Cardiac muscle cell (in vitro differentiated cells and primary cell): ENCODE measurements at places on chromosomes 6 and 20. TPM values are rescaled to one million over a fixed set of nuclear protein-coding genes. Genes with fewer than 3 reads are reported as not detected.

- no peak for DNase-seq
These were observed 323.2 kb downstream of the LRFN2 start for GRCh38 chr6:40263970-40264369.

DNA sequence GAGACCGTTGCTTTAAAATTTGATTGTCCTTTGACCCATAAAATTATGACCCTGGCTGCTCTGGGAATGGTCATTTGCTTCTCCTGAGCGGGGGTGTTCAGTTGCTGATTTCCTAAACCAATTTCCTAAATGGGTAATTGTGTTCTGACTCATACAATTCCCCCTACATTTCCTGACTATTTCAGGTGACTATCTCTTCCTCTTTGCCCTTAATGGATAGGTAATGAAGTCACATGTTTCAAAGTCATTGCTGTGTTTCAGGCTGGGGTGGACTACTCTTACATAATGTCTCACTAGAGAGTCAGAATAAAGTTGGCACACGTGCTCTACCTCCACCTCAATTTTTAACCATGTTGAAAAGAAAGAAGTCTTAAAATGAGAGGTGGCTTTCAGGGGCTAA, 109.8 kb downstream of the DOK5 start:
- DNase-seq, result no peak

DNA sequence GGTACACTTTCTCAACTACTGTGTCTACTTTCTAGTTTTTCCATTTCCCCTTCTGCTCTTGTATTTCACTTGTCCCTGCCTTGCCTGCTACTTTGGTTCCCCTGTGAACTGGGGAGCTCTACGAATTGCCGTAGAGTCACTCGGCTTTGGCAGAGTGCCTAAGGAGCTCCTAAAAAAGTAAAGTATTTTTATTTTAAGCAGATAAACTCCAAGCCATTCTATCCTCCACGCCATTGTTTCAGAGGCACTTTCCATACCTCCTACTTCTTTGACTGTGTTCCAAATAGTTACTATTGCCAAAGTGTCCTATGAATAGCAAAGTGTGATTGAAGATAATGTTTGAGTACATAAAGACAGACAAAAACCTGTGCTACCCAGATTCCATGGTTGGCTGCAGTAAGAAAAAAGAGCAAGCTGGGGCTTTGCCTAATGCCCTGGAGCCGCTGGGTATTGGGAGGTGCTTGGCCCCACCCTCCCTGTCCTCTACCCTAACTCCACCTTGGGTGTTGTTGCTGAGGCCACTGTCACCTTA, 5.1 kb upstream of the MBOAT1 start:
- peak; percentile 49 for DNase-seq

DNA sequence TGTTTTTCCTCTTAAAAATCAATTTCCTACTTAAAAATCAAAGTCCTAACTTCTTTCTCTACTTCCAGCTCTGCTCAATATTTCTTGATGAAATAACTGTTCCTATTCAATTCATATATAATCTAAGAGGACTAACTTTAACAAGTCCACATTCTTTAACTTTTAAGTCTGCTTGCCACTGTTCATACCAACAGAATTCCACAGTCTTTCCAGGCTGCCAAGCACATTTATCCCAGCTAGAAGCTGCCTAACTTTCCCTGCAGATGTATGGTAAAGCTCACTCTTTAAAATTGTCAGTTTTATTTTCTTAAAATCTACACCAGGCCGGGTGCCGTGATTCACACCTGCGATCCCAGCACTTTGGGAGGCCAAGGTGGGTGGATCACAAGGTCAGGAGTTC, 11.5 kb downstream of the CALHM6 start:
- DNase-seq, result no peak

GRCh38 chr6:78771586-78771985, 95.8 kb upstream of the IRAK1BP1 start:
- DNase-seq, result no peak

- peak; percentile 12 for DNase-seq
These were observed 939 bp downstream of the TGM3 start for GRCh38 chr20:2296524-2297356.

DNA sequence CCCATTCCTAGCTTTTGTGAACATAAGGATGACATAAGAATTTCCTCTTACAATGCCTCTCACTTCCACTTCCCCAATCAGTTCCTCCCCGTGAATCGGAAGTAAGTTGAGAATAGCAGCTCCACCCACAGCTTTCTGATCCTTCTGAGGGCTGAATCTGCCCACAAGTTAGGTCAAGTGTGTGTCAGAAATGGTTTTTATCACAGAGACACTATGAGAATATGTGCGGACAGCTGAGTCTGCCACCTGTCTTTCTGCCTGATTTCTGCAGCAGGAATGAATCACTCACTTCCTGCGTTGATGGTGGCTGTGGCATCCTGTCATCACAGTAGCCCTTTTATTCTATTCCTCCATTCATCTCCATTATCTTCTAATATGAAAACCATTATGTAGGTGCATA, 70.2 kb downstream of the RIN2 start:
- DNase-seq, result no peak

DNA sequence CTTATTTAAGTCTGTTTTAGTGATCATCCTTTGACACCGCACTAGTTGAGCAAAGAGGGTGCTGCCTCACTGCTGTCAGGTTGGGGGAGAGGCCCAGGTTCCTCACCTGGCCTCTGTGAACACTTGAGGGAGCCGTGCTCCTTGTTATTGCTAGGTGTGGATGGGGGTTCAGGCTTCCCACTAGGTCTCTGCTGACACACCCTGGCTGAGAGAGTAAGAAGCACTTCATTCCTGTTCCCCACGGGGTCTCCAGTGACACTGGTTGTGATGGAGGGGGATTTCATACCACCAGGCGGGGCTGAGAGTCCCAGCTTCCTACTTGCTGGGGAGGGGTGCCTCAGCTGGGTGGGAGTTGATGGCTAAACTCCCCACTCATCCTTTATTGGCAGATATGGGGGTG, 11.1 kb upstream of the NOTCH4 start:
- no peak for DNase-seq

DNA sequence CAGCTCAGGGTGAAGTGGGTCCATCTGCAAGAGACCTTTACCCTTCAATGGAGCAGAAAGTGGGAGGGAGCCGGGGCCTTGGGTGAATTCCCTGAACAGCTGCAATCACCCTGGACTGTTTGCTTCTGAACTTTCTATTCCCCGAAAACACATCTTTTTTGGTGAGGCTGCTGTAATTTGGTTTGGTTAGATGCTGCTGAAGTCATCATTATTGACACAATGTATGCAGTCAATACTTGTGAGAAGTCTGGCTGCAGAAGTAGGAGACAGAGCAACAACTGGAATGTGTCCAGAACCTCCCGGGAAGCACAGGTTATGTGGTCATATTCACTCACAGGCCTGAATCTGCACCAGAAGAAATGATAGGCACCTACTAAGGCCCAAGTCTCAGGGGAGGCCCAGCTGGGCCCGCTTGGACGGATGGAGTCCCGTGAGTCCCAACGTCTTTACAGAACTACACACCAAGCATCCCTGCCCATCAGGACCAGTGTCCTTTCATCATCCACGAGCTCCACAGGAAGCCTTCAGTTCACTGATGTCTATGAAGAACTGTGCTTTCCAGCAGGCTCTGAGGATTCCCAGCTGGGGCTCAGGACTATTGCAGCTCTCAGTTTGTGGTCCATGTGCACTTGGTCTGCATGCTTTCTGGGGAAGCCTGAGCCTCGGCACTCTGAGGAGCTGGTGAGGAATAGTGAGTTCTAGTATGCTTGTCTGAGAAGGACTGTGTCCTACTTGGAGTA, 177.6 kb downstream of the THBS2 start:
- DNase-seq, result no peak

- DNase-seq, result no peak
These were observed 45.9 kb downstream of the TRIM38 start for GRCh38 chr6:26008470-26008869.

Gene AK9
- total RNA-seq, result 9.7 and 18.6 TPM in 2 replicates

Gene IMPG1
- 0.71 and 0.74 TPM in 2 replicates for total RNA-seq

Gene BFSP1
- 3.2 and 7.1 TPM in 2 replicates for total RNA-seq

Gene GCNT2
- 21.4 and 26.2 TPM in 2 replicates for total RNA-seq

Gene TRIM31
- total RNA-seq, result not detected in 2 replicates

Gene B3GAT2
- total RNA-seq, result 0.28 and 0.92 TPM in 2 replicates

Gene MCCD1
- not detected in 2 replicates for total RNA-seq

Gene ELOVL5
- 37.2 and 39.4 TPM in 2 replicates for total RNA-seq
